ENCODE measurements at places on chromosomes 5 and 9. TPM values are rescaled to one million over a fixed set of nuclear protein-coding genes. Genes with fewer than 3 reads are reported as not detected.
A peak's percentile ranks its signal among the peaks of the same experiment; 100 is the strongest.

Gene DMRT3
- not detected for total RNA-seq

Gene CDK5RAP2
- 51.7 TPM for total RNA-seq

Gene MZB1
- total RNA-seq: 10.6 TPM

Gene GGTA1
- not detected for total RNA-seq

Gene PCDHA12
- total RNA-seq: not detected

Gene SCGB3A2
- total RNA-seq: not detected

Gene ZBTB6
- total RNA-seq: 9.6 TPM

Gene SLC36A2
- not detected for total RNA-seq

- H3K27ac ChIP-seq: no peak overlapping the region
- H3K36me3 ChIP-seq: peaks cover 15% of the 10 kb centered on the region
- no peak overlapping the region for H3K4me3 ChIP-seq
- peaks cover 2% of the 10 kb centered on the region for H3K4me1 ChIP-seq
- H3K27me3 ChIP-seq: no peaks in the 10 kb centered on the region
Observed at GRCh38 chr9:94056442-94056974, 27.8 kb upstream of the PTPDC1 start.

- no peak overlapping the region for H3K4me3 ChIP-seq
- H3K4me1 ChIP-seq: peaks cover 5% of the 10 kb centered on the region
- H3K27me3 ChIP-seq: peaks cover 28% of the 10 kb centered on the region
- no peak for DNase-seq
- H3K36me3 ChIP-seq: no peaks in the 10 kb centered on the region
Observed at GRCh38 chr9:78439866-78440830, 143.2 kb downstream of the PSAT1 start.

DNA sequence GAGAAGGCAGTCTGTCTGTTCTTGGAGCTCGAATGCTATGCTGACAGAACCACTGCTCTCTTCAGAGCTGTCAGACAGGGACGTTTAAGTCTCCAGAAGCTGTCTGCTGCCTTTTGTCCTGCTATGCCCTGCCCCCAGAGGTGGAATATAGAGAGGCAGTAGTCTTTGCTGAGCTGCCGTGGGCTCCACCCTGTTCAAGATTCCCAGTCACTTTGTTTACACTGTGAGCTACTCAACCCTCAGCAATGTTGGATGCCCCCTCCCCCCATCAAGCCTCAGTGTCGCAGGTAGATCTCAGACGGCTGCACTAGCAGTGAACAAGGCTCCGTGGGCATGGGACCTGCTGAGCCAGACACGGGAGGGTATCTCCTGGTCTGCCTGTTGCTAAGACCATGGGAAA is 344.2 kb downstream of the TMEM161B start:
- H3K27me3 ChIP-seq: peaks cover 3% of the 10 kb centered on the region
- H3K4me1 ChIP-seq: no peaks in the 10 kb centered on the region
- no peaks in the 10 kb centered on the region for H3K36me3 ChIP-seq
- H3K27ac ChIP-seq: no peak overlapping the region
- H3K4me3 ChIP-seq: no peak overlapping the region

DNA sequence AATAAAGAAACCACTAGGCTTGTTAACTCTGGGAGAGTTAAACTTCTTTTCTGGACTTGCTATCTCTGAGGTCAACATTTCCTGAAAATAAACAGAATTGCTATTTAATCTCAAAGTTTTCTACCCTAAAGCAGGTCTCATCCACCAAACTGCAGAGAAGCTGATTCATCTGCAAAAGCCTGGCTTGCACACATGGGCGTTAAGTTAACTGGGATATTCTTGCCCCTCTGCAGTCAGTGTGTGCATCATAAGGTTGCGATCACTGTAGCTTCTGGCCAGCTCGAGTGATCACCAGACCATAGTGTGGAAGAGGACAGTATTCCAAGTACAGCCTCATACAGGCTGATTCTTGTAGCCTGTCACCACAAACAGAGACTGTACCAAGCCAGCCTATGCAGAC is 99.2 kb downstream of the SPOCK1 start:
- no peaks in the 10 kb centered on the region for H3K27me3 ChIP-seq
- H3K4me3 ChIP-seq: no peak overlapping the region
- DNase-seq: no peak

GRCh38 chr5:77430726-77431125 is 61.4 kb downstream of the WDR41 start:
- DNase-seq: no peak
- H3K27me3 ChIP-seq: no peaks in the 10 kb centered on the region
- H3K4me3 ChIP-seq: no peak overlapping the region
- peaks cover 20% of the 10 kb centered on the region for H3K36me3 ChIP-seq
- H3K4me1 ChIP-seq: peaks cover 9% of the 10 kb centered on the region

GRCh38 chr9:97419309-97419867 is 7.5 kb downstream of the TDRD7 start:
- H3K4me1 ChIP-seq: peaks cover 7% of the 10 kb centered on the region
- H3K27ac ChIP-seq: no peak overlapping the region
- no peaks in the 10 kb centered on the region for H3K27me3 ChIP-seq

DNA sequence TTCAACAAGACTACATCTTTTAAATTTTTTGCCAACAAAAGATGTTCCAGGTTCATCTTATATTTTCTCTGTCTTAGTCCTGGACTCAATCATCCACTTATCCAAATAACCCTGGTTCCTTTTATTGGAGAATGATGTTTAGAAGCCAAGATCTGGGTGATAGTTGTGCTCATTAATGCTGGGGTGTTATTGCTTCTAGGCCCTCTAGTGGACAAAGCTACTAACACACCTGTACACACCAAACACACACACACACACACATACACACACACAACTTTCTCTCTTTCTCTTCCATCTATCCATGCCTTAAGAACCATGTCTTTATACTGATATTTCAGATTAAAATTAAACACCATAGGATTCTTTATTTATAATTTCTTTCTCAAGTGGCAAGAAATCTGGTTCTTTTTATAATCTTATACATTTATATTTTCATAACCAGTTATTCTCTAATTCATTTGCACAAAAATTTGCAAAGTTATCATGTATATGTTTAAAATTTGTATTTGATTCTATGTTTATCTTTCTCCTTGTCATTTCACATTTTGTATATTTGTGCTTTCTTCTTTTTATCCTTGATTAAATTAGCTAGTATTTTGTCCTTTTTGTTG is 179.1 kb upstream of the SMIM23 start:
- DNase-seq: no peak
- H3K4me1 ChIP-seq: peaks cover under 1% of the 10 kb centered on the region
- peaks cover 3% of the 10 kb centered on the region for H3K36me3 ChIP-seq
- no peak overlapping the region for H3K27ac ChIP-seq

DNA sequence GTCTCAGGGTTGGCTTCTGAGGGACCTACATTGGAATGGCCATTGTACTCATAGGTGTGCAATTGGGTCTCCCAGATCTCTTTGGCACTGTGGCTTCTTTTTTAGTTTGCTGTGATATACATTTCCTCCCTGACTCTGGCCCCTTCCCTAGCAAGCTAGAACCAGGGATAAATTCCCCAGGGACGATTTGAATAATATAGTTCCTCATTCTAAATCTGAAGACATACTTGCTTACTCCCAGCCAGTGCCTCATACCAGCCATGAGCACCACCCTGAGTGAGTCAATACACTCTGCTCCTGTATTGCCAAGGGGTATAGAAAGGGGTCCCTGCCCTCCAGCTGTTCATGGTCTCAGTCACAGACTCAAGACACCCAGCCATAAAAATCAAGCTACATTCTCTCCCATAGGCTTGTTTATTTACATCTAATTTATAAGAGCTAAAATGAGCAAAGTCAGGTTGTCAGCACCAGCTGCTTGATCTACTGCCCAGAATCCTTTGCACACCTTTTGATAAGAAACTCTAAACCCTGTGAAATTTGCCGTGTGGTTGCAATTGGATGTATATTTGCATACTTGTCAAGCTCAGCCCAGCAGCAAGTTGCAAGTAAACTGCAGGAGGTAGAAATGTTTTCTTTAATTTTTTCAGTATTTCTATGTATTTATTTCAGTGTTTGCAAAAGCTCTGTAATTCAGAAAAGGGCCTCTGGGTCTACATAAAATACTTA is 219.9 kb upstream of the IRX1 start:
- no peaks in the 10 kb centered on the region for H3K36me3 ChIP-seq
- no peak for DNase-seq
- no peaks in the 10 kb centered on the region for H3K4me1 ChIP-seq
- H3K27ac ChIP-seq: no peak overlapping the region

- H3K4me1 ChIP-seq: no peaks in the 10 kb centered on the region
- H3K36me3 ChIP-seq: no peaks in the 10 kb centered on the region
- H3K27me3 ChIP-seq: no peaks in the 10 kb centered on the region
- no peak overlapping the region for H3K4me3 ChIP-seq
Observed at GRCh38 chr9:30504502-30504905, 1879.9 kb upstream of the ACO1 start.

GRCh38 chr9:110691002-110691549 is 22.5 kb downstream of the MUSK start:
- no peaks in the 10 kb centered on the region for H3K4me1 ChIP-seq
- H3K27me3 ChIP-seq: peaks cover 2% of the 10 kb centered on the region
- no peaks in the 10 kb centered on the region for H3K36me3 ChIP-seq
- H3K4me3 ChIP-seq: no peak overlapping the region
- H3K27ac ChIP-seq: no peak overlapping the region
- DNase-seq: no peak

DNA sequence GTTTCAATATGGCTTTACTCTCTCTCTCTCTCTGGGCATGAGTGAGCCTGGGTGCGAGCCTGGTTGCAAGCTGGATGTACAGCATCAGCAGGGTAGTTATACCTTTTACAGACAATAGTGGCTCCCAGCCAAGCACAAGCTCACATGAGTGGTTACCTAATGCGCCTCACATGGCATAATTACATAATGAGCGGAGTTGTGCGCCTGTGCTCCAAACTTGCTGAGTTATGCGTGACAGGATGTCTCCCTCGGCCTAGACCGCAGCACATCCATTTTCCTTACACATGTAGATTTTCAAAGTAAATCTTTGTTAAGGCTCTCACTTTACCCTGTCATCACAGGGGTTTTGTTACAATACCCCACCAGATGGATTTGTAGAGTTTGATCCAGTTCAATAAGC is 233.5 kb upstream of the WWC1 start:
- peaks cover 3% of the 10 kb centered on the region for H3K27me3 ChIP-seq
- H3K36me3 ChIP-seq: no peaks in the 10 kb centered on the region
- no peak overlapping the region for H3K27ac ChIP-seq
- H3K4me1 ChIP-seq: no peaks in the 10 kb centered on the region
- no peak for DNase-seq

DNA sequence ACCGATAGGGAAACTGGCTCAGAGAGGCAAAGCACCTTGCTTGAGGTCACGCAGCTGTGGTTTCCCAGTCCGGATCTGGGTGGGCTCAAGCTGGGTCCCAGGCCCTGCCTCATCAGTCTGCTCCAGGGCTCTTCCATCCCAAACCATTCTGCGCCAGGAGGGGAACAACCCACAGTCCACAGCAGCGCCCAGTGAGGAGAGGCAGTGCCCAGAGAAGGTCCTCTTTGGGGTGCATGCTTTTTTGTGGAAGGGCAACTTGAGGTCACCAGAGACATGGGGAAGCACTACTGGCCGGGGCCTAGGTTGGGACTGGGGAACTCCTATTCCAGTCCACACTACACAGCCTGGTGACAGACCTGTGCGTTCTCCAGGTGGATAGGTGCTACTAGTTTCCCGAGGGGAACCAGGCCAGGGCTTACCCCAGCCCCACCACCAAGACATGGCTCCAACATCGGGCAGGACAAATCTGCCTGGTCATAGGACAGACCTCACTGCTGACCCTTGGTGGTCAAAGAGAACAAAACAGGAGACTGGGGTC is 62.5 kb upstream of the RNF130 start:
- H3K27me3 ChIP-seq: no peaks in the 10 kb centered on the region
- H3K27ac ChIP-seq: no peak overlapping the region
- no peaks in the 10 kb centered on the region for H3K36me3 ChIP-seq

GRCh38 chr9:20594608-20595007 is 27.7 kb downstream of the MLLT3 start:
- no peak overlapping the region for H3K27ac ChIP-seq
- H3K27me3 ChIP-seq: no peaks in the 10 kb centered on the region
- H3K36me3 ChIP-seq: peaks cover 40% of the 10 kb centered on the region
- no peak for DNase-seq
- H3K4me3 ChIP-seq: no peak overlapping the region

GRCh38 chr5:172412724-172413286 is 41.5 kb downstream of the SH3PXD2B start:
- H3K4me3 ChIP-seq: no peak overlapping the region
- H3K27ac ChIP-seq: peak overlapping the region; percentile 31
- DNase-seq: peak; percentile 46
- peaks cover 35% of the 10 kb centered on the region for H3K4me1 ChIP-seq
- no peaks in the 10 kb centered on the region for H3K36me3 ChIP-seq

GRCh38 chr9:96395964-96396363 is 12.5 kb upstream of the SLC35D2 start:
- H3K4me3 ChIP-seq: no peak overlapping the region
- H3K27ac ChIP-seq: no peak overlapping the region
- H3K27me3 ChIP-seq: no peaks in the 10 kb centered on the region
- H3K36me3 ChIP-seq: peaks cover 51% of the 10 kb centered on the region
- peaks cover 27% of the 10 kb centered on the region for H3K4me1 ChIP-seq

- H3K4me1 ChIP-seq: no peaks in the 10 kb centered on the region
- no peak for DNase-seq
- no peaks in the 10 kb centered on the region for H3K36me3 ChIP-seq
- no peak overlapping the region for H3K27ac ChIP-seq
- no peak overlapping the region for H3K4me3 ChIP-seq
- no peaks in the 10 kb centered on the region for H3K27me3 ChIP-seq
Observed at GRCh38 chr9:108377881-108378280, 477.9 kb downstream of the ACTL7B start.

DNA sequence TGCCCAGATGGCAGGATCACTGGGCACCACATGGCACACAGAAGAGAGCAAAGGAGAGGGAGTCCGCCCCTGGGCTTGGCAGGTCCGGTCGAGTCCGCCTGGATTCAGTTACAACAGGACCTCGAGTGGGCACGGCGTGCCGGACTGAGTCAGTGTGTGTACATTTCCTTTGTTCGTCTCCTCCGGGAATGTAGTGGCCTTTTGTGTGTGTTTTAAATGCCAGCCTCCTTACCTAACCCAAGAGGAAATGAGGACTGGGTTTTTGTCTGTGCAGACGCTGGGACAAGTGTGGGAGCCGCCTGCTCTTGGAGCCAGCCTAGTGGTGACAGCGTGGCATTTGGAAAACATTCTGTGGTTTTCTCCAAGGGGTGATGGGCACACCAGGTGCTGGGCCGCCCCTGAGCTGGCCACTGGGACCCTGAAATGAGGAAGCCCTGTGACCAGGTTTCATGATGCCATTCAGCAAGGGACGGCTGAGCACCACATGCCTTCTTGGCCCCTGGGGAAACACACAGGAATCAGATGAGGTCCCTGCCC is 9.6 kb downstream of the NEK6 start:
- peaks cover 15% of the 10 kb centered on the region for H3K27me3 ChIP-seq
- H3K36me3 ChIP-seq: no peaks in the 10 kb centered on the region
- no peak overlapping the region for H3K27ac ChIP-seq
- DNase-seq: no peak
- H3K4me1 ChIP-seq: peaks cover 12% of the 10 kb centered on the region

GRCh38 chr5:172003746-172004145 is 2.7 kb downstream of the FBXW11 start:
- no peak for DNase-seq
- peak overlapping the region; percentile 70 for H3K27ac ChIP-seq
- peaks cover 70% of the 10 kb centered on the region for H3K4me1 ChIP-seq
- peaks cover 53% of the 10 kb centered on the region for H3K36me3 ChIP-seq

GRCh38 chr5:56993241-56993640 is 41.3 kb upstream of the MIER3 start:
- peaks cover 4% of the 10 kb centered on the region for H3K27me3 ChIP-seq
- no peaks in the 10 kb centered on the region for H3K36me3 ChIP-seq
- H3K27ac ChIP-seq: no peak overlapping the region
- H3K4me1 ChIP-seq: no peaks in the 10 kb centered on the region

GRCh38 chr5:68435611-68436010 is 220.1 kb downstream of the PIK3R1 start:
- peaks cover 2% of the 10 kb centered on the region for H3K36me3 ChIP-seq
- no peak overlapping the region for H3K27ac ChIP-seq
- peaks cover 7% of the 10 kb centered on the region for H3K27me3 ChIP-seq
- H3K4me3 ChIP-seq: no peak overlapping the region

All from activated naive CD8-positive, alpha-beta T cell treated with anti-CD3 and anti-CD28 coated beads for 36 hours (primary cell).